NCI-H460 (cell line): ENCODE measurements at places on chromosomes 4 and X. TPM values are rescaled to one million over a fixed set of nuclear protein-coding genes. Genes with fewer than 3 reads are reported as not detected.
A peak's percentile ranks its signal among the peaks of the same experiment; 100 is the strongest.

CLDN34 gene
- not detected in 2 replicates for total RNA-seq

UGT2B10 gene
- not detected in 2 replicates for total RNA-seq

LDB2 gene
- not detected in 2 replicates for total RNA-seq

ERAS gene
- total RNA-seq = 0.10 TPM in 1 of 2 replicates, not detected in the other

DNA sequence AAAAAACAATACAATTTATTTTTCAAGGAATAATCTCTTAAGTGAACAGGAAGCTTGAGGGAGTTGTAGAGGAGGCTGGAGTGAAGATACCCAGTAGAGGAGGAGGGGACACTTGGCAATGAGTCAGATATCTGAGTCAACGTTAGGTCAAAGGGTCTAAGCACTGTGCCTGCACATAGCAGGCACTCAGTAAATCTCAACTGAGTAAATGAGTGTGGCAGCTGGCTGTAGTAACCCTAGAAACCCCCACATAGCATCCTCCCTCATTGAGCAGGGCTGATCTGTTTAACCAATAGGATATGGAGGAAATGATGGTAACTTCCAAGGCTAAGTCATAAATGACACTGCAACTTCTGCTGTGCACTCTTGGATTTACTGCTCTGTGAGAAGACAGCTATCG, 186.0 kb upstream of the FAM241A start:
- DNase-seq = peak; percentile 15

DNA sequence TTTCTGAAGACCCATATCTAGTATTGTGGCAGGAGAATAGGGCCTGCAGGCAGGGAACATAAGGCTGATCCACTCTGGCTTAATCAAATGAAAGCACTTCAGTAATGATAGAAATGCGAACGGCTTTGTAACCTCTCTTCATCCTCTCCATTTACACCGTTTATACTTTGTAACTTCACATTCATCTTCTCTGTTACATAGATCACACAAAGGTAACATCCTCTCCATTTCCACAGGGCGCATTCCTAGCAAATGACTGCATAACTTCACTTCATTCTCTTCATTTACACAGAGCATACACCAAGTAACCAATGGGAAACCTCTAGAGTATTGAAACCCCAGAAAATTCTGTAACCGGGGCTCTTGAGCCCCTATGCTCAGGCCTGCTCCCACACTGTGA, 65.5 kb upstream of the SLC34A2 start:
- DNase-seq = no peak

- DNase-seq = no peak
Measured at GRCh38 chrX:23857363-23857762, 50.4 kb downstream of the APOO start.

DNA sequence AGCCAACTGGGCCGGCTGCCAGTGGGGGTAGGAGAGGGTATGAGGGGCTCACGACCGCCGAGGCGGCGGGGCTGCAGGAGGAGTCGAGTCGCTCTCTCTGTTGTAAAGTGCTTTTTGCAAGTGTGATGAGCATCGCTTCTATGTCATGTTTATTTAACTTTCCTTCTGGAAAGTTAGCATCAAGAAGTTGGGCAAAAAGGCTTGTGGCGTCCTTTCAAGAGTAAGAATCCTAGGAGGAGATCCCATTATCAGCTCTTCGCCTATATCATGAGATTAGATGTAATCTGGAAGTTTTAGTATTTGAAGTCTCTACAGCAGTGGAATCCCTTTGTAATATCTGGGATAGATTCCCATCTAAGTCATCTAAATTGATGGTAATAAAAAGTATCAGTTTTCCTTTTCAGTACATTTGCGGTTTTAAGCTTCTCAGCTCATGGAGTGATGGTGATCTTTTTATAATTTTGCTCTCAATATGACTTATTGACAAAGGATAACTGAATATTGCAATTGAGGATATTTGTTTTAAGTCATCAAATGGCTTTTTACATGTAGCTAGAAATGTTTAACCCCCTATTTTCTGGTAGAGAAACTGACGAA, 1.7 kb downstream of the GALNT7 start:
- no peak for DNase-seq

DNA sequence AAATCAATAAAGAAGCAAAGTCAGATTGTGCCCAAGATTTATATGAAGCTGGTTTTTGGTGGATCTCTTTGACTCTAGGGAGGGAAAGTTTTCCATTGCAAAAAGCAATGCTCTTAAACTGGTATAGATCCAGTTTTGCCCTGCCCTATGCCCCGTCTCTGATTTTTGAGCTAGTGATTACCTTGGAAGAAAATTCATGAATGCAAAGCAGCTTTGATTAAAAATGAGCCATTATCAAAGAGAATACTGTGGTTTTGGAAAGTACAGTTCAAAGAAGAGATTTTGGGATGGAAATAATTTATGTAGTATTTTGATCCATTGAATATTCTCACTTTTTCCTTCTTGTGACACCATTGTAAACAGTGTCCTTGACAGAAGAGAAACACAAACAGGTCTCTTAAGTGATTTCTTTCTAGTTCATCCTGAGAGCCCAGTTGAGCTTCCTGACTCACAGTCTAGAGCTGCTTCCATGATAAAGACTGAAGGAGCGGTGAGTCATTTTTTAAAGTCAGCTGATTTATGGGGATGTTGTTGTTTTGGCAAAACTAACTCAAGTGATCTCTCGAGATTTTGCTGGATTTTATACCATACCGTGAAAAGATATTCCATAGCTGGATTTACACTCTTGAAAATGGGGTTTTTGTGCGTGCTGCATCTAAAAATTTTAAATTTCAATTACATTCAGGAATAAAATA, 76.7 kb downstream of the AFF1 start:
- DNase-seq = peak; percentile 14

DNA sequence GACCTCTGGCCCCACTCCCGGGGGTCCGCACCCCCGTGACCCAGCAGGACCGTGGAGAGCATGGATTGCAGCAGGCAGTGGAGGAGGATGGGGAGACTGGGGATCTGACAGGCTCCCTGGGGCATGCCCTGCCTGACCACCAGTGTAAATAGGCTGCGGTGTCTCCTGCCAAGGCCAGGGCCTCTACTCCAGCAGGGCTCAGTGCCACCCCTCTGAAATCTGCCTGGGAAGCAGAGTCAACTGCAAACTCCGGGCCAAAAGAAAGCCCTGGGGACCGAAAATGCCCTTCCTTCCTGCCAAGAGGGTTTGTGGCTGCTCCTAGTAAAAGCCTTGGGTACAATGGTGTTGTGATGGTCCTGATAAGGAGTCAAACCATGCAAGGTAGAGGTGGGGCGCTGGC, 6.4 kb downstream of the ADRA2C start:
- DNase-seq = no peak

DNA sequence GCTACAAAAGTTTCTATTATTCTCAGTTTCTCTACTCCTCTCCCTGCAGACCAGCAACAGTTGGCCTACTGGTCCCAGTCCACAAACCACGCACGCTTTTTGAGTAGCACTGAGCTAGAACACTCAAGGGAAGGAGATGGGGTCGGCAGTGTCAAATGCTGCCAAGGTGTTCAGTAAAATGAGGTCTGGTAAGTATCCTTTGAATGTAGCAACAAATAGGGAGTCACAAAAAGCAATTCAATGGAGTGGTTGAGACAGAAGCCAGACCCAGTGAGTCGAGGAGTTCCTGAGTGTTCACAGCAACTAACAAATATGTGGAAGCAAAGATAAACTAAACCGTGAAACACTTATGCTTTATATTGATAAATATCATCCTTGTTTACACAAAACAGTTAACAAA, 355.7 kb downstream of the MID1IP1 start:
- DNase-seq = no peak

- DNase-seq = no peak
Measured at GRCh38 chr4:17358241-17358640, 153.6 kb downstream of the QDPR start.

- DNase-seq = no peak
Measured at GRCh38 chr4:186017801-186018200, 51.2 kb upstream of the TLR3 start.
